ENCODE measurements at places on chromosomes 2 and 18.

DNA sequence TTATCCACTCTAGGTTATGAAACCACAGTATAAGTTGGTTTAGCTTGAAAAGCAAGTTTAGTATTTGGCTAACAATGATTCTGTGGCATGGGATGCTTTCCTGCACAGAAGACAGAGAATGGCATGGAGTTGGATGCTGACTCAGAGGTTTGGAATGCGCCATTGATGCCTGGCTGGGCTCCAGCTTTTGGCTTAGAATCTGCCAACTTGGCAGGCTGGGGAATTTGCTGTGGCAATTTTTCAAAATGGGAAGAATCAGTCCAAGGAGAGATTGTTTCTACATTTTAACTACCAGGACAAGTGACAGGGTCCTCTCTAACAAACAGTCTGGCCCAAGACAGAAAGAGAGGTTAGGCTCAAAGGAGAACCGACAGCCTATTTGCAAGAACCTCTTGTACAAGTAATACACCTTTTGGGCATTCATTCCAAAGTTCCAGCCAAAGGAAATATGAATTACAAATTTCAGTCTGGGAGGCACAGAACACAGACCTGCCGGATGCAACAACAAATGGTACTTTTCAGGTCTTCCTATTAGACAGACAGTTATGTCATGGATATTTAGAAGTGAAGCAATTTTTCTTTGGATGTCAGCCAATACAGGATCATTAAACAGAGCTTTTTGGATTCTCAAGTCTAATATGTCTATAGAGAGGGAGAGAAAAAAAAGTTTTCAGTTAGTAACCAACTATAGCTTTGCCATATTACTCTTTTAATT lies 1027.7 kb downstream of the TMEM182 start:
- no peak for DNase-seq

- DNase-seq = no peak
Observed at GRCh38 chr2:68040078-68040477, 22.7 kb downstream of the C1D start.

DNA sequence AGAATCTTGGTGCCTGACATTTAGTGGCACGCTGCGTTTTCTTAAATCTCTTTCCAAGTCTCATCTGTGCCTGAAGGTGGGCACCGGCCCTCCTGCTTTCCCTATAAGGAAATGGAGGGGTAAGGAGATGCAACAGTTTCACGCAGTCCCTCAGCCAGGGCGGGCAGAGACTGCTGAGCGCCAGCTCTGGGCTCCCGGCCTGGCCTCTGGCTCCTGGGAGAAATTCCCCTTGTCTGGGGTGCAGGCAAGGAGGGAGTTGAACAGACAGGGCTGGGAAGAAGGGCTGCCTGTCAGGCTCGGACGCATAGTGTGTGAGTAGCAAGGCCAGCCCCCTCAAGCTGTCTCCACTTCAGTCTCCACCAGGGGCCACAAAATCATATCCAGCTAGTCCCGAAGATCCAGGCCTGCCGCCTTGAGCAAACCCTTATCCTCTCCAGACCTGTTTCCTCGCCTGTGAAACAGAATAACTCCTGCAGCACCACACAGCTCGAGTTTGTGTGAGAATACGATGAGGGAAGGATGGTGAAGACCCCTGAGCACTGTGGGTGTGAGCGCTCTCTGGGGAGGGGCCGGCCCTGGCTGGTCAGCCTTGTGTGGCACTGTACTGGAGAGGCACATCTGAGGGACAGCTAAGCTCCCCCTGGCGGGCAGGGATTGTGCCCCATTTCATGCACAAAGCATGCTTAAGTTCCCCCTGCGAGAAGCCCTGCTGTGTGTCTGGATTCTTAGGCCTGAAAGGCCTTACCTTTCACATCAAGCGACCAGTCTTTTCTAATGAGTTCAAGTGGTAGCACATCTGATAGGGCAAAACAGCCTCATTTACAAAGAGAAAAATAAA lies 33.8 kb downstream of the SDC1 start:
- no peak for DNase-seq

DNA sequence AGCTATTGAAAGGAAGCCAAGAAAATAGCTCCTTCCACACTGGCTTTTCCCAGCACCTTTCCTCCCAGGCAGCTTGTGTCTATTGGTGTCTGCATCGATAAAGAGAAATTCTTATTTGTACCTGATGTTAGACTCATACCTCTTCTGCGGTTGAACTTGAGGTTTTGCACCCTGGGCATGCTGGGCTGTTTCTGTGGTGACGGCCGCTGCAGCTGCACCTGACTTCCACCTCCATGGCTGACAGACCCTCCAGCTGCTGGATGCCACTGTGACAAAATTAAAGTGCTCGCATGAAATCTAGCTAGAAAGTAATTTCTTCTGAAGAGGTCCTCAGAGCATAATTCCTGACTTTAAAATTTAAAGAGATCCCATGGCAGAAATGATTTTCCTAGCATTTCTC lies 6.6 kb downstream of the FECH start:
- no peak for DNase-seq

- no peak for DNase-seq
Observed at GRCh38 chr2:45237850-45238542, 228.7 kb upstream of the SIX2 start.

DNA sequence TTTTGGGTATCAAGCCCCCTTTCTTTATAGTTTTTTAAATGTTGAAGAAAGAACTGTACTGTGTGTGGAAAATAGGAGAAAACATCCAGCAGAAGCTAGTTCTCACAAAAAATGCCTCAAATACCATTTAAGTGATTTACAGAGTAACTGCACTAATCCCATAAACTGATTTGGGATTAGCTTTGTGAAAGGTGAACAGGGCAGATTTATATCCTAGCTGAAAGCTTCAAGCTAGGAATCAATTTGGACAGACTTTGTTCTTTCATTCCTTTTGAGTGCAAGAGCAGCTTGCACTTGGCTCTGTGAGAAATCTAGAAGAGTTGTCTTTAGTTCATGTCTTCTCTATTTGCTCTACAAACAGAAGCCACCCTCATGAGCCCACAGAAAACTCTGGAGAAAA lies 183.9 kb upstream of the VRK2 start:
- no peak for DNase-seq

GRCh38 chr2:41610501-41611190 lies 437.2 kb upstream of the PKDCC start:
- no peak for DNase-seq

- DNase-seq = no peak
Observed at GRCh38 chr2:3403587-3404334, 24.3 kb downstream of the TRAPPC12 start.

DNA sequence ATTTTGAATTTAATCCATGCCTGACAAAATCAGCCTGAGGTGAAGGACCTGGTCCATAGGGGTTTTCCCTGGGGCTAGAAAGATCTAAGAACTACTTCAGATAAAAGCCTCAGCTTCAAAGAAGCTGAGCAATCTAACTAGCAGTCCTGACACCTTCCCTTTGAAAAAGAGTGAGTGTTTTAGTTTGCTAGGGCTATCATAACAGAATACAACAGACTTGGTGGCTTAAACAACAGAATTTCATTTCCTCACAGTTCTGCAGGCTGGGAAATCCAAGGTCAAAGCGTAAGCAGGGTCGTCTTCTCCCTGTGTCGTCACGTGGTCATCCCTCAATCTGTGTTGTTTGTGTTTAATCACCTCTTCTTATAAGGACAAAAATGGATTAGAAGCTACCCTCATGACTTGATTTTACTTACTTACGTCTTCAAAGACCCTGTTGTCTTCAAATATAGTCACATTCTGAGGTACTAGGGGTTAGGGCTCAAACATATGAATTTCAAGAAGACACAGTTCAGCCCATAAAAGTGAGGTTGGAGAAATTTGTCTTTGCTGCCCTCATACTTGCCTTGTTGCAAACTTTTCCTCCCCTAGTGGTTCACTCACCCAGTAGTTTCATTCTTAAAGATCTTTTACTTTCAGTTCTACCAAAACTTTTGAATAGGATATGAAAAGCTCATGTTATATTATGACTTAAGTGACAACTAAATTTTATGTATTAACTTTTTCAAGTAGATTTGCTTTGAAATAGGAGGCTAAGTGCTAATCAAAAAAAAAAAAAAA lies 673.8 kb downstream of the ARHGAP15 start:
- no peak for DNase-seq

DNA sequence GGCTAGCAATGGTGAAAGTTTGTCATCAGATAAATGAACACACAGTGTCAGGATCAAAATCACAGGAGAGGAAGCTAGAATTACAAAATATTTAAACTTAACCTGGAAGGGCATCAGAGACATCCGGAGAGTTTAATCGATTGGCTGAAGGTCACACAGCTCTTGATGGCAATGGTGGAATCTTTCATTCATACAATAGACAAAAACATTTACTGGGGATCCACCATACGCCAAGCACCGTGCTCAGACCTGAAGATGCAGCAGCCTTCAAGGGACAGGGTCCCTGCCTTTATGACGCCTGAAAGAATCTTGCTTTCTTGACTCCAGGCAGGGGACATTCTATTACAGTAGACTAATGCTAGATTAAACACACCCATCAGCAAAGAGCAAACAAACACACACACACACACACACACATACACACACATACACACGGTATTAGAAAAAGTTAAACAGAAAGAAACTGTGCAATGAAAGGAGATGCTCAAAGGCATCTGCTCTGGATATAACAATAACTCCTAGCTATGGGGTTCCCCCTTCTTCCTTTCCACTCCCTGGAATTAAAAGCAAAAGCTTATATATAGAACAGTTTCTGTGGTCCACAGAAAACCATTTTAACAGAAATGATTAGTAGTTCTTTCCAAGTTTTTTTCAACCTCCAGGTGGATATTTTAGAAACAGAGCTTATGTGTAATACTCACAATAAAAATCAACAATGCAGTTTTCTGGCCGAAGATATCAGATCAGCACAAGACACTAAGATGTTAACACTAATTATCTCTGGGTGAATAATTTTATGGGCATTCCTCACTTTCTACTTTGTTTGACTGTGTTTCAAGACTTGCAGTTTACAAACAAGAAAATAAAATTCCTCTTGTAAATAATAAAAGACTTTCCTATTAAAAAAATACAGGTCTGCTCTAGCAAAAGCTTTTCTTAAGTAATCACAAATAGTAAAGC lies 151.7 kb downstream of the ANKRD44 start:
- DNase-seq = no peak

- DNase-seq = no peak
Observed at GRCh38 chr18:74331404-74331803, 15.8 kb downstream of the C18orf63 start.

DNA sequence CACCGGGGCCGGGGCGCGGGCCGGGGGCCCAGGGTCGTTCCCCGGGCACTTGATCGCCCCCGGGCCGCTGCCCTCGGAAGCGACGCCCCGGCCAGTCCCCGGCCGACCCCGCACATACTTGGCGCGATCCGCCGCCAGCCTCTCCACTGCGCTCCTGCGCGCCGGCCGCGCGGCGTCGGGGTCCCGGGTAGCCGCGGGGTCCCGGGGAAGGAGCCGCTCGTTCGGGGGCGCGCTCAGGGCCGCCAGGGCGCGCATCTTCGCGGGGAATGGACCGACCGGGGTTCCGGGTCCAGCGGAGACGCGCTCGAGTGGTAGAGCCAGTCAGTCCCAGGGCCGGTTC lies 204 bp downstream of the FAM110C start:
- DNase-seq = no peak

DNA sequence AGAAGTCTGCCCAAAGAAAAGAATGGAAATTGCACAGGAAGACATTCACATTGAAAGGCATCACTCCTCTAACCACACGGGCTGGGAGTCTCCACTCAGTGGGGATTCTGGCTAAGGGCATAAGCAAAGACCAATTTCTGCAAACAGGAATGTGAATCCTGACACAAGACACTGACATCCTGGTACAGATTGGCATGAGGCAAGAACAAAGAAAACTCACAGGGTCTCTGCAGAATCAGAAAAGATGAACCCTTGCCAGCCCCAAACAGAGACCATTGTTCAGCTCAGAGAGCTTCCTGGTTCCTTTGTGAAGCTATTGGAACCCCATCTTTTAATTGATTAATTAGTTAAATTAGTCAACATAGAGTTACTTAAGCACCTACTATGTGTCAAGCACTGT lies 82.3 kb downstream of the UPP2 start:
- DNase-seq = no peak

DNA sequence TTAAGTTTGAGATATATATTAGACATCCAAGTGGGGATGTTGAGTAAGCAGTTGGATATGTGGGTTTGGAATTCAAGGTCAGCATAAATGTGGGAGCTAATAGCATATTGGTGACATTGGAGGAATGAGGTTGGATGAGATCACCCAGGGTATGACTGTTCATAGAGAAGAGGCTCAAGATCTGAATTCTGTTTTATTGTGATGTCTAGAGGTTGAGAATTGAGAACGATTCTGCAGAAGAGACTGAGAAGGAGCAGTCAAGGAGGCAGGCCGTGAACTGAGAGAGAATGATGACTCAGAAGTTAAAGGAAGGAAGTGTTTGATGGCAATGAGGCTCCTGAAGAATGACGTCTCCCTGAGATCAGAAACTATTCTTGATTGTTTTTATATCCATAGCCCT lies 5.9 kb downstream of the SERPINB11 start:
- DNase-seq = no peak

GRCh38 chr18:13614641-13615288 lies 111.6 kb downstream of the FAM210A start:
- DNase-seq = no peak

DNA sequence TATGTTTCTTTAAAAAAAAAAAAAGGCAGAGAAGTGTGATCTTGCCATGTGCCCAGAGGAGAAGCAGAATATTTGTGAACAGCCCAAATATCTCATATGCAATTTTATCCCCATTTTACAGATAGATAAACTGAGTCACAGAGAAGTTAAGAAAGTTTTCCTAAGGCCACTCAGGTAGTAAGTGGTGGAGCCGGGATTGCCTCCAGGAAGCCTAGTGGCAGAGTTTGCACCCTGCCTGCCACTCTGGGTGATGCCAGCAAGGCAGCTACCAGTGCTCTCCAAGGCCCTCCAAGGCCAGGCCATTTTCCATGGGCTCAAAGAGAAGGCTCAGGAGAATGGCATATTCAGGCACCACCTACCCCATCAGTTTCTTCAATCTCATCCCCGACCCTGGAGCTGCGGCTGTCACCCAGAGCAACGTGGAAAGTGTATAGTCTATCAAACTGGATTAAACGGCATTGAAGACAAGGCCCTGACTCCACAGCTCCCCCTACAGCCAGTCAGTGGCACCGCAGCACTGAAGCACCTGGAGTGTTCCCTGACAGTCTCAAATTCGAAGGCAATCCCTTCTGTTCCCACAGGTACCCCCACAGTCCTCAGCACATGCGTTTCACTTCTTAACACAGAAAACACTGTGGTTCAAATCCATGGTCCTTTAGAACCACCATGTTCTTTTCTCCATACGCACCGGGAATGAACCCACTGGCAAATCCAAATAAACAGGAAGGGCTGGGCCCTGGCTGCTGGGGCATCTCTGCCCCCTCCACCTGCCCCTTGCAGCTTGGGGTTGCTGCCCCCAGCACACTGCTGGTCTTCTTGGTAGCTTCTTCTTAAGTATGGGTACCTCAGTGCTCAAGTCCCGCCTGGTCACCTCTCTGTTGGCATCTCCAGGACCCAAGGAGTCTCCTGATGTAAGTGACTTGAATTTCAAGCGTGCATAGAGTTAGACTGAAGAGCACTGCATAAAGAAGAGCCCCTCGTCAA lies 175.3 kb downstream of the INHBB start:
- DNase-seq = no peak

DNA sequence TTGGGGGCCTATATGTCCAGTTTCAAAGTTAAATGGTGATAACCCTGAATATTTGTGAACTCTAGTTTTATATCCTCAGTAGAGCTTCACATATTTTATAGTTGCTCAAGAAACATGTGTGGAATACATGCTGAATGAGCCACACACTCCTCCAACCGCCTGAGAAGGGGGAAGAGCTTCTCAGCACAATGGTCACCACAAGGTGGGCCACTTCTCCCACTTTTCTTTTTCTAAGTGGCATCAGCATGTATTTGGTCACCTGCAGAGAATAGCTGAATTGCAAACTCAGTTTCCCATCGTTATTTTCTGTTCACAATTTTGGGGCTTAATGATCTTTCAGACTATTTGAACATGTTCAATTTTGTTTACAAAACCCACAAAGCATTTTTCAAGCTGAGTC lies 340.5 kb downstream of the PARD3B start:
- DNase-seq = no peak
